ENCODE measurements at places on chromosomes 4 and X.

DNA sequence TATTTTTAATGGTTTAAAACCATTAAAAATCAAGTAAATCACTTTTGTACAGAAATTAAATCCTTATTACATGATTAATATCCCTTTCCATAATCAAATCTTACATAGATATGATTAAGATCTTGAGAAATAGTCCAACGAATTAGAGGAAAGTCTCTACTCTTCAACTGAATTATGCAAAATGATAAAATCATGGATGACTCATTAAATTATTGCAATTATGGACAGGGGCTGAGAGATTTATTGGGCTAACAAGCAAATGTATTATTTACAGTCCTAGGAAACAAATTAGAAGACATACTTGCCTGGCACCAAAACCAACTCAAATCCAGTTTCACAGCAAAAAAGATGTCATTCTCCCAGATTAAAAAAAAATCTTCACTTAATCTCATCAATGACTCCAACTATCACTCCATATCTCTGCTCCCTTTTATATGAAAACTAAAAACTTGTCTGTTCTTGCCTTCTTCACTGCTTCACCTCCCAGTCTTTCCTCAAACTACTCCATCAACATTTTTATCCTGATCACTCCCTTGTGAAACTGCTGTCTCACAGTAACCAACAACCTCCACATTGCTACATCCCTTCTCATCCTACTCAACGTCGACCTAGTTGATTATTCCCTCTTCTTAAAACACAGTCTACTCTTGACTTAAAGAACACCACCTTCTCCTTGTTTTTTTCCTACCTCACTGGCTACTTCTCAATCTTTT lies 18.4 kb upstream of the DDX60 start:
- DNase-seq = no peak

- no peak for DNase-seq
Observed at GRCh38 chr4:57200799-57201327, 90.7 kb upstream of the IGFBP7 start.

DNA sequence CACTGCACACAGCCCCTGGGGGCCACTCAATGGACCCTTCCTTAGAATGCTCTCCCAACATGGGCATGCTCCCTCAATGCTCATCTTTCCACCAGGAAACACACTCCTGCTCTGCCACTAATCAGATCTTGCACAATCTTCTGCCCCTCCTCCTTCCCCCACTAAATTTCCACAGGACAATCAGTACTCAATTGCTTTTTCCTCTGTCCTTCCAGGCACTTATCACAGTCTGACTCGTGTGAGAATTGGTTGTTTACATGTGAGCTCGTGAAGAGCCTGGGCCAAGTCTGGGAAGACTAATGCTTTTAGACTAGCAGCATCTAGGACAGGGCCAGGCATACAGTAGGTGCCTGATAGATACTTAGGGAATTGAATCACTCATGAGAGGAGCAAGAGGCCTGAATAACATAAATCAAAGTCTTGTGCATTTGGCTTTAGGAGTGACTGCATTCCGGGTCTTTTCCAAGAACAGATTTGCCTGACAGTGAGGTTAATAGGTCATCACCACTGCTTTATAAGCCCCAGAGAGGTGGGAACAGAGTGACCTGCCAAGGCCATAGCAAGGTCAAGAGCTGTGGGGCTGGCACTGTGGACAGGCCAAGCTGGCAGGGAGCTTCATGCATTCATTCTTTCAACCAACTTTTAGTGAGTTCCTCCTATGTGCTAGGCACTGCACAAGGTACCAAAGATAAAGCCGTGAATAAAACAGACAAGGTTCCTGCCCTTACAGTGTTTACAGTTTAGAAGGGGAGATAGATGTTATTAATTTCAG lies 55.0 kb downstream of the PRPS1 start:
- DNase-seq = no peak

DNA sequence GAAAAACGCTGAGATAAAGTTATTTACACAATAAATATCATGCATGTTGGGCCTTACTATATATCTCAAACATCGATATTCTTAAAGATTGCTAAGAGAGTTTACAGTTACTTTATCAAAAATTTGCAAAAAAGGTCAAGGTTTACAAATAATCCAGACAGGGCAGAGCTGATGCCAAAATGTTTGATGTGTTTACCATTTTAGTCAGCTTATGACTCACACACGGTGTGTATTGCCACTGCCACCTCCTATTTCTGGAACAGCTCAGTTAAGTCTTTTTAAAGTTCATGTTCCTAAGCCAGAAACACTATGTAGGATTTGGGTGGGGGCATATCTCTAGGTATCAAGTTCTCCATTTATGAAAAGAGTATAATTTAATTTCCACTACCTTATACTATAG lies 580.6 kb downstream of the INPP4B start:
- no peak for DNase-seq

GRCh38 chrX:53711436-53711835 lies 24.9 kb upstream of the HUWE1 start:
- DNase-seq = no peak

GRCh38 chrX:74286950-74287740 lies 16.8 kb upstream of the ZCCHC13 start:
- no peak for DNase-seq

- DNase-seq = no peak
Observed at GRCh38 chr4:84220990-84221389, 278.1 kb downstream of the NKX6-1 start.

GRCh38 chrX:31227250-31227649 lies 155.4 kb upstream of the FTHL17 start:
- no peak for DNase-seq

DNA sequence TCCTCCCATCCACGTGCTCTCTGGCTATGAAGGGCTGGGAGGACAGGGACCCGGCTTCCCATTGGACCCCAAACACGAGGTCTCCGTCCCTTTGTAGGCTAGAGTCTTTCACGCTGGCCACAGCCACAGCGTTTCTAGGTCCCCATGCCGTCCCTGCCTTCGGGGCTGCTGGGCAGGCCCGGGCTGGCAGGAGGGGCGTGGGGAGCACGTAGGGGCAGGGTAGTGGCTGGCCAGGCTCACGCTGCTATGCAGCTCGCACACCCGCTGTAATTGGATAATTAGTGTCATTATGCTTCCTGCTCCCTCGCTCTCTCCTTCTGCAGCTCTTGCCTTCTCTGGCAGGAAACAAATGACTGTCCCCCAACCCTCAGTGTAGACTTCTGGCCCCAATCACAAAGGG lies 9.8 kb downstream of the ATP2B3 start:
- no peak for DNase-seq

DNA sequence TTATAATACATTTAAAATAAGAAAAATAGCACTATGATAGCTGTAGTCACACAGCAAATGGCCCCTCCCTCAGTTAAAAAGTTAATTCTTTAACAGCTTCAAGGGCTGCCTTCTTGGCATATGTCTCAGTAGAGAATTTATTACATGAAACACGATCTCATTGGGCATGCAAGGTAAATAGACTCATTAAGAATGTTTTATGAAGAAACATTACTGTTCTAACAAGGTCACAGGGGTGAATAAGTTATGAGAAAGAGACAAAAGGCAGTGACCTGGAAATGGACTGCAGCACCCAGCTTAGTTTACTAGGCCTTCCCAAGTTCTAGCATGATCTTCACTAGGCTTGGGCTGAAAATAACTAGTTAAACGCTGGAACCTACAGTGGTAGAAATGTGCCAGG lies 277.7 kb downstream of the NR3C2 start:
- no peak for DNase-seq

DNA sequence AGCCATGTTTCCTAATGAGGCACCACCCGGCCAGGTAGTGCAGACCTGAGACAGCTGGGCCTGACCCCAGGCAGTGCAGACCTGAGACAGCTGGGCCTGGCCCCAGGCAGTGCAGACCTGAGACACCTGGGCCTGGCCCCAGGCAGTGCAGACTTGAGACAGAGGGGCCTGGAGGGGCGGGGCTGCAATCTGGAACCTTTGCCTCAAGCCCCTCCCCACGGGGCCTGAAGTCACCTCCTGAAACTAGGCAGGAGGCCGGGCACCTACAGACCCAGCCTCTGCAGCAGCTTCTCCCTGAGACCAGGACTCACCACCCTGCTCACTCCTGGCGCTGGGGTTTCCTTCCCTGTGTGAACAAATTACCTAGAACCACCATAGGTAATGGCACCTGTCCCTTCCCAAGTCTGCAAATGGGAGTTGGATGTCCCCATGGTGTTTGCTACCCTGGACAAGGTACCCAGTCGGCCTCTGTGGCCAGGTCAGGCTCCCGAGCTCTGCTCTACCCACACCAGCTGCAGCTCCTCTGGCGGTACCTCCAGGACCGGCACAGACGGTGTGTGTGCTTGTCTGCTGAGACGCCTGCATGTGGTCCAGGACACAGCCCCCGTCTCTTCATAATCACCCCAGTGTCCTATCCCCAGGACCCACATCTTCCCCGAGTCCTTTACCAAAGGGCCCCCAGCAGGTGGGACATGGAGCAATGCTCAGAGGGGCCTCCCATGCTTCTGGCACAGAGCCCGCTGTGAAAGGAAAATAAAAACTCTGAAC lies 53.1 kb upstream of the C4orf50 start:
- DNase-seq = no peak

DNA sequence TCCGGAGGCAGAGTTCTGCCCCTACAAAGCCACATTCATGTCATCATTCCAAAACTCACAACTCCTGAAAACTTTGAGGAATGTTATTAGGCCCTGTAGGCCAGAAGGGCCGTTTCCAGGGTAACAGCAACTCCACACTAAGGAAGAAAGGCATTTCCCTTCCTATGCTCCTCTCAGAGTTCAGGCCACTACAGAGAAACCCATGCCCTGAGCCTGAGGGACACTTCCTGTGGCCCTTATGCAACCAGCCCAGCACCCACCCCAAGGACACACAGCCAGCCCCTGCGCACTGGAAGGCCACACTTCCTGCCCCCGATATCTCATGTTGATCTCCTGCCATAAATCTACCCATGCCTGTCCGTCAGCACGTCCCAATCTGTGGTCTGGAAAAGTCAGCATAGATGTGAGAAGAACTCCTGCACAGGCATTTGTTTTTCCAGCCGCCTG lies 289.3 kb downstream of the BCOR start:
- no peak for DNase-seq

- no peak for DNase-seq
Observed at GRCh38 chr4:160364217-160364616, 1261.3 kb downstream of the RAPGEF2 start.

DNA sequence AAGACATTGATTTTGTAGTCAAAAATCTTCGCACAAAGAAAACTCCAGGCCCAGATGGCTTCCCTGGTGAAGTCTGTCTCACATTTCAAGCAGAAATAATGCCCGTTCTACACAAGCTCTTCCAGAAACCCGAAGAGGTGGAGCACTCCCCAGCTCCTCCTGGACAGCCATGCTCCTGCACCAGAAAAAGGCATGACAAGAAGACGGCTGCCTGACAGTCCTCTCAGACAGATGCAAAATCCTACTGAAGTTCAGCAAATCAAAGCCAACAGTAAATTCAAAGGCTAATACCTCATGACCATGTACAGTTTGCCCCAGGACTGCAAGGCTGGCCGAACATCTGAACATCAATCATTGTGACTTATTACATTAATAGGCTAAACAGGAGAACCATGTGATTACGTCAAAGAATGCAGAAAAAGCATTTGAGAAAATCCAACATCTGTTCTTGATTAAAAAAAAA lies 30.8 kb upstream of the MXD4 start:
- DNase-seq = no peak

DNA sequence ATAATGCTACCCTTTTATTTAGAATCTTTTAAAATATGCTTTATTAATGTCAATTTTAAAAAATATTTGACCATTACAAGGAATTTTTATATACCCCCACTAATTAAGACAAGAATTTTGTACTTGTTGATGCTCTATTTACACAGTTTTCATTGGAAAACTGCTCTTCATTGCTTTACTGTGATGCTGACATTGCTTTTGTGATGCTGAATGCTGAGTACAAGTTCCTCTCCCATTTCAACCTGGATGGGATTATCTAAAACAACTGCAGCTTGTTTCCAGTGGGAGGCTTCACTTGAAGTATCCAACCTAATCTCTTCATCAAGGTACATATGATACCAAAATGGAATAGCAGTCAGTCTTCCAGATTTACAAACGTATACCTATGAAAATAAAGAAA lies 21.2 kb downstream of the TMEM184C start:
- no peak for DNase-seq

DNA sequence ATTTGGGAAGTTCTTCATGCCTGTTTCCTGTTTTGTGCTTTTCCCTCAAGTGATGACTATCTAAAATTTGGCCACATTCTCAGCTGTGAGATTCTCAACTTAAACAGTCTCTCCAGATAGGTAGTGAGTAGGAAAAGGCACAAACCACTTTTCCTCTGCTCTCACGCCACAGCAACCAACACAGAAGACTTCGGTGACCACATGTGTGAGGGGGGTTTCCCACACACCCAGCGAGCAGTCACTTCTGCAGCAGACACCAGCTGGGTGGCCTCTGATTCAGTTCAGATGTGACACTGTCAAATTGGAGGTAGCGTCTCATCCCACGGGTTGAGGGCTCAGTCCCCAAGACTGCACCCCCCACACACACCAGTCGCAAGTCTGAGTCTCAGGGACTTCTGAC lies 25.1 kb upstream of the CLDN34 start:
- DNase-seq = peak; percentile 46

DNA sequence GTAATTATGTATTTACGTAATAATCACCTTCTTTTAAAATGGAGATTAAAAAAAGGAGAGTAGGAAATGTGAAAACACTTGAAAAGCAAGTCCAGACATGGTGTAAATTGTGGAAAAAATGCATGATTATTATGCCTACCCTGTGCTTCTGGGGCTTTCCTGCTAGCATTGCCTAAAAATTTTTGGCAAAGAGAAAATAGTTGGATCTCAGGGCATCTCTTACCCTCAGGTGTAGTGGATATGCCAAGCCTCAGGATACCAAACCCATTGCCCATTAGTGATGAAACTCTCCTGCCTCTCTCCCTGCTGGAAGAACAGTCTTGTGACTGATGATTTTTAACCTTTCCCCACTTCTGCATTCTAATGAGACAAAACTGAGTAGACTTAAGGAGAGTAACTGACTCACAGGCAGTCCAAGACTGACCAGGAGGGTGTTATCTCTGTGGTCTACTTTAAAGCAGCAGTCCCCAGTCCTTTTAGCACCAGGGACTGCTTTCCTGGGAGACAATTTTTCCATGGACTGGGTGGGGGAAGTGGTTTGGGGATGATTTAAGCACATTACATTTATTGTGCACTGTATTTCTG lies 174.6 kb downstream of the ZNF330 start:
- DNase-seq = no peak

DNA sequence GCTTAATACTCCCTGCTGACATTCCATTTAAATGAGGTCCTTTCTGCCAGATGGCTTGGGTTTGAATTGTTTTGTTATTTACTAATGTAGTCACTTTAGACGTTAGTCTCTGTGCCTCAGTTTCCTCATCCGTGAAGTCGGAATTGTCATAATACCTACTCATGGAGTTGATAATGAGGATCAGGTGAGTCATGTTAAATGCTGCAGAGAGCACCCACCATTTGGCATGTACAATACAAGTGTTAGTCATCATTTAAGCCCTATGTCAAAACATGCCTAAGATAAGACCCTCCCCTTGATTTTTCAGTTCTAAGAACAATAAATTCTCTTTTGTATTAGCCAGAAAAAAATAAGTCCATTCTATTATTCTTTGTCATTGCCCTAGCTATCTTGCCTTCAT lies 534.8 kb upstream of the HTR2C start:
- no peak for DNase-seq

GRCh38 chr4:138736362-138736761 lies 279.2 kb upstream of the NOCT start:
- DNase-seq = no peak

GRCh38 chr4:38684271-38684670 lies 20.3 kb downstream of the KLF3 start:
- DNase-seq = no peak
